ENCODE measurements at places on chromosomes 1 and 21. TPM values are rescaled to one million over a fixed set of nuclear protein-coding genes. Genes with fewer than 3 reads are reported as not detected.

The GPR153 gene
- 12.8 TPM for total RNA-seq

GRCh38 chr1:196009362-196009761, 598.9 kb downstream of the KCNT2 start:
- no peaks in the 10 kb centered on the region for H3K27me3 ChIP-seq
- no peak overlapping the region for H3K4me3 ChIP-seq
- DNase-seq: no peak
- no peak overlapping the region for H3K27ac ChIP-seq

DNA sequence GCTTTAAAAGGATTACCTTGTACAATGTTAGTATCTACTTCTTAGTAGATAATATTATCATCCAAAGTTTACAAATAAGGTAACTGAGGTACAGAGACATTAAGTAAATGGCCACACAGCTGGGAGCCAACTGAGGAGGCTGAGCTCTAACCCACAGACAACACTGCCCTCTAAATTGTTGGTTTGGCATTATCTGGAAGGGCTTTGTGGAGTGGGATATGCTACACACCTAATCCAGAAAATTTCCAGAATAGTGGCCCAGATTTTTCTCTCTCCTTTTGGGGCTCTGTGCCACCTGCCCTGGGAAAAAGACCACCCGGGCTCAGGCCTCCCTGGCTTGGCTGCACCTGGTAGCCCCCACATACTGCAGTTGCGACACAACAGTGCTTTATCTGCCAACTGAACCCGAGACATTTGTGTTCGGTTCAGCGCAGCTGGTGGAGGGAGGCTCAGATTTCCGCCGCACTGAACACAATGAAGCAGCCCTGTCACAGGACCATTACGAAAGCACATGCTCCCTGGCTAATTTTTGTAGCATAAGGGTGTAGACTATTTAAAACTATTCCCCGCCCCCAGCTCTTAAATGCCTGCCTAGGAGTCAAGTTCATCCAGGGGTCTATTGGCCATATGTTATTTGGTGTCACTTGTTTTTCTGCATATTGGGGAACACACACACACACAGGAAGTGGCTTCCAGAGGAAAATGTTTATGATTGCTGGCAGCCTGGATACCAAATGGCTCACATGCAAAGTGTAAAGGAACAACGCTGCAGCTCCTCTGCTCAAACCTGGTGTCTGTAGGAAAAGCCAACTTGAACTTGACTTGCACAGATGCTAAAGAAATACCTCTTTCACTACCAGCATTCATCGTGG, 92.3 kb upstream of the ESRRG start:
- peaks cover 6% of the 10 kb centered on the region for H3K4me1 ChIP-seq
- H3K27me3 ChIP-seq: no peaks in the 10 kb centered on the region
- no peaks in the 10 kb centered on the region for H3K36me3 ChIP-seq
- no peak overlapping the region for H3K27ac ChIP-seq
- peak; percentile 85 for DNase-seq

GRCh38 chr1:237355022-237355421, 313.0 kb downstream of the RYR2 start:
- no peak for DNase-seq
- H3K36me3 ChIP-seq: no peaks in the 10 kb centered on the region
- H3K27ac ChIP-seq: no peak overlapping the region
- no peaks in the 10 kb centered on the region for H3K27me3 ChIP-seq

- no peaks in the 10 kb centered on the region for H3K4me1 ChIP-seq
- H3K36me3 ChIP-seq: no peaks in the 10 kb centered on the region
- H3K27me3 ChIP-seq: no peaks in the 10 kb centered on the region
- DNase-seq: no peak
- H3K4me3 ChIP-seq: no peak overlapping the region
Measured at GRCh38 chr1:90387805-90388204, 329.3 kb downstream of the BARHL2 start.

DNA sequence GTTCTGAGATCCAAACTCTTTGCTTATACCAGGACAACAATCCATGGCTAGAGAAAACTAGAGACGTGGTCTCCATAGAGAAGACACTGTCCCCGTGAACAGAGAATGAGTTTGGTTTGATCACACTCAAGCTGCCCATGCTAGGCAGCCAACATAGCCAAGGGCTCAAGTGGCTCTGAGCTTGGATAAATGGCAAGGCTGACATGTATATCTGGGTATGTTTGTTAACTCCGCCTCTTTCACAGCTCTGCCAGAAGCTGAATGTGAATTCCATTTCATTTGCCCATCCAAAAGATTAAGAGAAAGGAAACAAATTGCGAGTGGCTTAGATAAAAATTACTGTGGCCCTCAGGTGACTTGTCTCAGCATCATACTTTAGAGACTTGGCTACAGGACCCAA, 38.0 kb downstream of the ILDR2 start:
- peaks cover 7% of the 10 kb centered on the region for H3K36me3 ChIP-seq
- no peaks in the 10 kb centered on the region for H3K4me1 ChIP-seq
- H3K4me3 ChIP-seq: no peak overlapping the region
- H3K27ac ChIP-seq: no peak overlapping the region
- no peak for DNase-seq

DNA sequence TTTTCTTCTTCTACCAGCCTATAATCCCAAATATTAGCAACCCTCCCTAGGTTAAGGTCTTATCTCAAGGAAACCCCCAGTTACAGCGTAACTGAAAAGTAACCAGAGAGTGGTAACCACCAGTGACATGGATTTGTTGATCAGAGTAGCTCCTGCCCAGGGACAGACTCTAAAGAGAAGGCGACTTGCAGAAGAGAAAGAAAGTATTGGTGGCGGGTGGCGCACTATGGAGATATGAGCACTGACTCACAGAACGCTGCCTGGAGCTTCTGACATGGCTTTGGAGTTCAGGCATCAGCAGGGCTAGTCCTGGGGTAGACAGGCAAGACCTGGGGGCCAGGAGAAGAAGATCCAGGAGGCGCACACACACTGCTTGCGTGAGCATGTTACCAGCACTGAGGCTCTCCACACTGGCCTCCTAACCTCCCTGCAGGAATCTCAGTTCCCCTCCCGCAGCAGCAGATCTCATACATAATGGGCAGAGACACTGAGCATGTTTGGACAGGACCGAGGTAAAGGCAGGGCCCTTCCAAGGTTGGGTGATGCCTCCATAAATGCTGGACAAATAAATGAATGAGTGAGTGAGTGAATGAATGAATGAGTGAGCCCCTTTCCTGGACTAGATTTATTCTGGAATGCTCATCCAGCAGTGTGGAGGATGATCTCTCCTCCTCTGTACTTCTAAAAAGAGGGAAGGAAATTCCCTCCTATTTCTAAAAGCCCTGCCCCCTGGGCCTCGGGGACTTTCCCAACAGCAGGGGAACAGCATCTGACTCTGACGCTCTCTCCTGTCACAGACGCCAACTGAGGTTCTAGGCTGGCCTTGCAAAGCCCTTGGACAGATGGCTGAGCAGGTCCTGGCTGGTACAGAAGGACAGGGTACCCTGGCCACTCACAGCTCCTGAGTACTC, 175.5 kb downstream of the CLIC6 start:
- H3K4me1 ChIP-seq: peaks cover 19% of the 10 kb centered on the region
- no peak overlapping the region for H3K4me3 ChIP-seq
- no peak for DNase-seq
- H3K27ac ChIP-seq: no peak overlapping the region
- H3K36me3 ChIP-seq: no peaks in the 10 kb centered on the region

- peak; percentile 90 for DNase-seq
- H3K36me3 ChIP-seq: peaks cover 63% of the 10 kb centered on the region
- H3K27ac ChIP-seq: peak overlapping the region; percentile 76
Measured at GRCh38 chr1:155968670-155969069, 9.7 kb downstream of the ARHGEF2 start.

DNA sequence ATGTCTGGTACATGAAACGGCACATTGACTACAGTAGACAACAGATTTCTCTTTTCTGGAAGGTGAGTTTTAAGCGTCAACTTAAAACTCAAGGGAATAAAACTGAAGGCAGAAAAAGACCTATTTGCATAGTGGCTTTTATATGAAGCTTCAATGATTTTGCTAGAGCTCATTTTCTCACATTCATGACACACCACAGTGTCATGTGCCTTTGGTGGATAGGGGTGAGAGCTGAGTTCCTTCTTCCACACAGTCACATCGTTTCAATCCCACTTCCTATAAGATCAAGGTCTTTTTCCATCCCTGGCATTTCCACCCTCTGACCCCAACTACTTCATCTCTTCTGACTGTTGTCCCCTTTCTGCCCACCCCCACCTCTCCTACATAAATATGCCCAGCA, 31.0 kb downstream of the IL12RB2 start:
- no peak overlapping the region for H3K27ac ChIP-seq
- no peaks in the 10 kb centered on the region for H3K4me1 ChIP-seq
- no peaks in the 10 kb centered on the region for H3K27me3 ChIP-seq
- no peak overlapping the region for H3K4me3 ChIP-seq
- no peak for DNase-seq

The OR2L5 gene
- 0.89 TPM for total RNA-seq

DNA sequence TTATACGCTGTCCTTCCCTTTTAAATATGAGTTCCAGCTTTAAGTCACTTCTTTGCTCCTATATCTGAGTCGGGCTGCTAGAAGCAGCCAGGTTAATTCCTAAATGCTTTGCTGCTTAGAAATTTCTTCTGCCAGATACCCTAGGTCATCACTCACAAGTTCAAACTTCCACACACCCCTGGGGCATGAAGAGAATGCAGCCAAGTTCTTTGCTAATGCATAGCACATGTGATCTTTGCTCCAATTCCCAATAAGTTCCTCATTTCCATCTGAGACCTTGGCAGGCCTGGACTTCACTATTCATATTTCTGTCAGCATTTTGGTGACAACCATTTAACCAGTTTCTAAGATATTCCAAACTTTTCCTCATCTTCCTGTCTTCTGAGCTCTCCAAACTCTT, 14.5 kb upstream of the APP start:
- no peaks in the 10 kb centered on the region for H3K36me3 ChIP-seq
- H3K4me3 ChIP-seq: no peak overlapping the region
- no peaks in the 10 kb centered on the region for H3K4me1 ChIP-seq
- H3K27me3 ChIP-seq: no peaks in the 10 kb centered on the region
- no peak for DNase-seq

DNA sequence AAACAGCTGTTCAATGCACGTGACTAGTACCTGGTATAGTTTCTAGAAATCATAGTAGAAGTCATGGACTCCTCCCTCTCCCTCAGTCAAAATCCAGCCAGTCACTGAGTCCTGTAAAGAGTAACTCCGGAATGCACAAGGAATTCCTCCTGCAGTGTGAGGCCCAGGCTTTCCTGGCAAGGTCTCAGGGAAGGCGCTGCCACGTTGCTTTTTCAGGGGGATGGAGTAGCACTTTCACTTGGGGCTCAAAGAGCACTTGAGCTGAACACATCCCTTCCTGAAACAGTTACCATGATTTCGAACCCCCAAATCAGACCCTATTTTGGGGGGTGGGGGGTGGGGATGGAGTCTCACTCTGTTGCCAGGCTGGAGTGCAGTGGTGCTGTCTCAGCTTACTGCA, 26.4 kb upstream of the LRRC8D start:
- H3K36me3 ChIP-seq: no peaks in the 10 kb centered on the region
- no peaks in the 10 kb centered on the region for H3K27me3 ChIP-seq
- no peak overlapping the region for H3K4me3 ChIP-seq
- no peaks in the 10 kb centered on the region for H3K4me1 ChIP-seq
- DNase-seq: no peak
- no peak overlapping the region for H3K27ac ChIP-seq

DNA sequence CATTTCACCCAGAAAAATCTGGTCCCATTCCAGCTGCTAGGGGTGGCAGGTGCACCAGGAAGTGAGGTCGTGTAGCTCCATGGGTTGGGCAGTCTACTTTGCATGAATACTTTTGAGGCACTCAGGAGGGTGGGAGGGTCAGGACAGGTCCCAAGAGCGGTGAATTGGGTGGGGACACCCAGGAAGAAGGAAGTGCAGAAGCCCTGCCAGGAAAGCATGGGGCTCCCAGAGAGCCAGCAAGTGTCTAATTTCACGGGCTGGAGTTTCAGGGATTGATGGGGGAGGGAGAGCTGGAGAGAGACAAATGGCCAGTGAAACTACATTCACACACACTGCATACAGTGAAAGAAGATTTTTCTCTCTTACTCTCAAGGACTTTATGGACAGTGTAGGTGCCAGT, 137.8 kb downstream of the GALNT2 start:
- H3K4me1 ChIP-seq: peaks cover 18% of the 10 kb centered on the region
- H3K36me3 ChIP-seq: peaks cover 15% of the 10 kb centered on the region
- no peaks in the 10 kb centered on the region for H3K27me3 ChIP-seq
- DNase-seq: no peak
- H3K4me3 ChIP-seq: no peak overlapping the region

The OLFML2B gene
- 17.3 TPM for total RNA-seq

Data from spinal cord (tissue), 10 donors.